ENCODE measurements at places on chromosomes 12 and 14.

- DNase-seq = no peak
Observed at GRCh38 chr14:81007131-81007530, 51.7 kb downstream of the TSHR start.

DNA sequence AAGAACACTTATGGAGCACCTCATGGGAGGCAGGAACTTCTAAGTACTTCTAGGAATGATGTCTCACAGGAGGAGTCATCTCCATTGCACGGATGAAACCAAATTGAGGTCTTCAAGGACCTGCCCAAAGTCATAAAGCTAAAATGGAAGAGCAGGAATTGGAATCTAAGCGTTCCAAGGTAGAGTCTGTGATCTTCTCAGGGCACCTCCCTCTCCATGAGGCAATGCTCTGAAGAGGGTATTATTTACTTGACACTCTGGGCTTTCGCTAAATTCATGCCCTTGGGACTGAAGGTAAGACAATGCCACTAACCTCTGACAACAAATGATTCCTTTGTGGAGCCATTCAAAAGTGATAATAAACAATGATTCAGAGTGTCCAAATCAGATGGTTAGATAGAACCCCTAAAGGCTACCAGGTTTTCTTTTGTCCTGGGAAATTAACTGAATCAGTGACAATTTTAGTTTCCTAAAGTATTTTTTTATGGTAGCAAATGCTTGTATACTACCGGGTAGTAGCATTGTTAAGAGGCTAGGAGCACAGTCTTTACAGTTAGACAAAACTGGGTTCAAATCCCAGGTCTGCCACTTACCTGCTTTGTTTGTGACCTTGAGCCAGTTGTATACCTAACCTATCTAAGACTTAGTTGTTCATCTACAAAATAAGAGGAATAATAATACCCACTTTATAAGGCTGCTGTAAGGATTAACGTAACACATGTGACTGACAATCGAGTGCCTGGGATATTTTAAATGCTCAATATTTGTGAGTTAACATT, 12.3 kb downstream of the HMGA2 start:
- no peak for DNase-seq

- DNase-seq = no peak
Observed at GRCh38 chr12:113449299-113449698, 22.4 kb downstream of the LHX5 start.

DNA sequence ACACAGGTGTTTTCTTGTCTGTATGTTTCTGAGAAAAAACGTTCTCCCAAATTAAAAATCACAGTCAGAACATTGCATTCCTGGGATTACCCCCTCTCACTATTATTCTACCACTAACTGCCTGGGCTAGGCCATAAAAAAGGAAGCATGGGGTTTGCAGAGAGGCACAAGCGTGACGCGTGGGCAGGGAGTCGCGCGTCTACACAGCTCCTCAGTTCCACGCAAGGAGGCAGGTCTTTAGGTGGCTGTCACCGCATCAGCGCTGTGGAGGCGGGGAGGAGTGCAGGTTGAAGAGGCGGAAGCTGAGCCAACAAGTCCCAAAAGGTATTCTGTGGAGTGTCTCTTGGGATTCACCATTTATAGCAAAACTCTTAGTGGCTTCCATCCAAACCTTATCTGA, 109.9 kb downstream of the RIMBP2 start:
- DNase-seq = no peak

GRCh38 chr12:117114784-117115183, 15.6 kb upstream of the TESC start:
- DNase-seq = no peak

GRCh38 chr14:62689733-62690132, 355.5 kb downstream of the KCNH5 start:
- no peak for DNase-seq

- no peak for DNase-seq
Observed at GRCh38 chr14:30297876-30298795, 260.8 kb upstream of the G2E3 start.

DNA sequence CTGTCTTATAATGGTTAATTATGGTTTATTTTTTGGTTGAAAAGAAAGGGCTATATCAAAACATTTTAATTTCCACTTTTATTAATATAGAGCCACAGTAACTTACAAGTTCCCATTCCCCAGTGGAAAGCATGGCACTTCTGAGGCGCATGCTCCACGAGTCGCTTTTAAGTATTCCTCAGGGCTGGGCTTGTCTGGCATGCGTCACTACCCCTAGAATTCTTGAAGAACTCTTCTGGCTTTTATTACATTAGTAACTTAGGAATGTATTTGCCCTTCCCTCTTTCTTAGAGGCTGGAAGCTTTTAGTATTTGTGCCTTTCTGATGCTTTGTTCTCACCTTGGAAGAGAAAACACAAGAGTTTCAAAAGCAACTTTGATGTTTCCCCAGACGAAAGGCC, 81.1 kb downstream of the ESR2 start:
- DNase-seq = no peak

- no peak for DNase-seq
Observed at GRCh38 chr12:14854586-14855183, 11.4 kb upstream of the ART4 start.

DNA sequence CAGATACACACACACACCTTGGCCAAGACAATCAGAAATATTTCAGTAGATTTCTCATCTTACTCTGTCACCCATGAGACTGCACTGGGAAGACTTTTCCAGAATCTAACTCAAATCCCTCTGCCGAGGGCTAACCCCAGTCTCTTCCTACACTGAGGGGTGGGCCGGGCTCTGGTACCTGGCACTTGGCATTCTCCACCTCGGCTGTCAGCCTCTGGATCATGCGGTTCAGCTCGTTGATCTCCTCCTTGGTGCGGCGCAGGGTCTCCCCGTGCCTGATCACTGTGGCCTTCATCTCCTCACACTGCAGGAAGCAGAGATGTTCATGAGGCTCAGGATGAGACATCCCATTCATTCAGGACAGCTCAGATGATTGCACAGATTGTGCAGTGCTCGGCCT, 4.9 kb downstream of the KRT83 start:
- no peak for DNase-seq

DNA sequence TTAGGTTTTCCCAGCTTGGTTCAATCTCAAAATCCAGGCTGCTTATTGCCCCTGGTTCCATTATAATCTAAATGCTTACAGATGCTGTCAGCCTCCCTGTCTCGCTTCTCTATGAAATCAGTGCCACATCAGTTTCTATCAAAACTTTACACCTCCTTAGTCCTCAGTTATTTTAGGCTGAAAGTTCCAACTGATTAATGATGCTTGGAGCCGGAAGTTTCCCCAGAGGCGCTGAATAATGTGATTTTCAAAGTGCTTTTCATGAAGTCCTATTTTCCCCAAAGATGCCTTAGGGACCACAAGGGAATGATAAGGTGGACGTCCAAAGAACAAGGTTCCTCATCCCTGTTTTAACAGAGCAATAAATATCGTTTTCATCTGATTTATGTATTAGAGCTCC, 262.4 kb upstream of the RMST start:
- DNase-seq = no peak

Data from left hindlimb (tissue), 1 donor.